ENCODE measurements at places on chromosomes 2 and 18.

DNA sequence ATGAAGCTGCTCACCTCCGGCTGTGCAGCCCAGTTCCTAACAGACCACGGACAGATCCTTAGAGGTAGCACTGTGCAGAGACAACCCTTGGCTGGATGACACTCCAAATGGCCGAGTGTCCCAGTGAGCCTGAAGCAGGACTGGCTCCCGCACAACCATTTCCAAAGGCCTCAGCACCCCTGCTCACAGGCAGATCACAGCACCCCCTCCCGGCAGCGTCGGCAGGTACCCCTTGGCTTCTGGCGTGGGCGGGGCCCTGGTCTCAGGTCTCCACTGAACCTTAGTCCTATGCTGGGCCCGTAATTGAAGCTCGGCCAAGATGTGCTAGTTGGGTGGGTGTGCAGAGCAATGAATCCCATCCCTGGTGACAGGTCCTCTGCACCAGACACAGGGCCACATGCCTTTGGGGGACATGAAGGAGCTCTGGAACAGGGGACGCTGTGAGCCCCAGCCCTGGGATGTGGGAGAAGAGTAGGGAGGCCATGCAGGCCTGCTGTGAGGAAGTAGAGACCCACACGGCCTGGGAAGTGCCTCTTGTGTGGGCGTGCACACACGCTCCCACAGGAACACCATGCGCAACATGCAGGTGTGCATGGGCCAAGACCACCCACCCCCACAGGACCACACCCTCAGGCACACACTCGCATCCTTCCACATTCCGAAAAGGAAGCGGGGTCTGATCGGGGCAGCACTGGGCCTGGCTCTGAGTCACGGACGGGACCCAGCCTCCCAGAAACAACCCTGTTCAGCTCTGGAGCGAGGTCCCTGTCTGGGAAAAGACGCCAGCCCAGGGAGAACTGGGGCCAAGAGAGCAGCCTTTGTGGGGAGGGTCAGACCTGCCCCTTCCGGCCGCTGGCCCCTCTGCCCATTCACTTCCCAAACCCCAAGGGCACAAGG, 2.8 kb downstream of the DUSP2 start:
- peak; percentile 87 for DNase-seq

- no peak for DNase-seq
These were observed 40.0 kb downstream of the ITGA6 start for GRCh38 chr2:172467382-172467781.

DNA sequence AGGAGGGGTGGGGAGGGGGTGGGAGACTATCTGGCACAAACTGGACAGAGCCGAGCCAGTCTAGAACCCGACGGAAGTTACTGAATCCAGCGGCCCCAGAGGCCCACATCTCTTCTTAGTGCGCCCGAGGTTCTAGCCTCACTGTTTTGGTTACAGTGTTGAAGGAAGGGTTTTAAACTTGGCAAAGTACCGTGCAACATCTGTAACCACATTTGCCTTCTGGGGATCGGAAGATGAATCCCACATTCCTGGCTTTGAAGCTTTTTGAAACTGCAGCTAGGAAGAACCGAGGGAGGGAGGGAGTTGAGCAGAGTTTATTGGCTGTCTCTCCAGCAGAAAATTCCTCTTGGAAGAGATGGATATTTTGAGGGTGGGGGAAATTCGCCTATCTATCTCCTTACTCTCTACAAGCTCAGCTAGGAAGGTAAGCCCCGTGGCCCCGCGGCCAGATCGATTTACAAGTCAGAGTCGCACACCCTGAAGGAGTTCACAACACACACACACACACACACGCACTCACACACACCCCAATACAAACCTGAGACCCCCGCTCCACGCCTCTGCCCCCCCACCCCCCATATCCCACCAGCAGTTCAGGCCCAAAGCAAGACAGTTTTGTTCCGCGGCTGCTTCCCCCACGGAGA, 1.0 kb downstream of the ACVR1 start:
- DNase-seq = no peak

GRCh38 chr2:236745420-236746210, 176.0 kb downstream of the ACKR3 start:
- DNase-seq = no peak

DNA sequence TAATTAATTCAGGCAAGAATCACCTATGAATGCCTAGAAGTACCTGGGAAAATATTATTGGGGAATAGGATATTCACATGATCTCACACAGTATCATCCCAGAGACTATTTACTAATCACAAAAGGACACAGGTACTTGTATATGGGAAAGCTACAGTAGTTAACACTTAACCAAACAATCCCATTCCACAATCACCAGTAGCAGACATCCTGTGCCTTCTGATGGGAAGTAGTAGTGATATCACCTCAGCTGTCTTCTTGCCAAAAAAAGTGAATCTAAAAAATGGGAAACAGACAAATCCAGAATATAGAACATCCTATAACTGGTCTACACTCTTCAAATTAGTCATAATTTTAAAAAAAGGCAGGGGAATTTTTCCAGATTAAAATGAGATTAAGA, 75.6 kb upstream of the CCDC150 start:
- no peak for DNase-seq

DNA sequence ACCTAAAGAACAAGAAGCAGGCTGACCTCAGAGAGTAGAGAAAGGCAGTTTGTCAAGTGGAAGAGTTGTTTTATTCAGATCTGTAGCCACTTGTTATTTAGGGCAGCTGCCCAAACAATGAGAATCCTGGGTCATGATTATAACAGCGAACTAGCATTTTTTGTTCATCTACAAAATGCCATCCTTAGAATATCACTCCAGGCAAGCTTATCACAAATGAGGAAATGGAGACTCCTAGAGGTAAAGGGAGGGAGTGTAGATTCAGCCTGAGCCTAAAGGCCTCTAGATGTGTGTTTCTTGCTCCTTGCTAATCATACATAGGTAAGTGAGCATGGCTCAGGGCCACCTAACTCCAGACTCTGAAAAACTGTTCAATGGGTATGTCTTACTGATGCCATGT, 126.1 kb downstream of the HNMT start:
- DNase-seq = no peak

DNA sequence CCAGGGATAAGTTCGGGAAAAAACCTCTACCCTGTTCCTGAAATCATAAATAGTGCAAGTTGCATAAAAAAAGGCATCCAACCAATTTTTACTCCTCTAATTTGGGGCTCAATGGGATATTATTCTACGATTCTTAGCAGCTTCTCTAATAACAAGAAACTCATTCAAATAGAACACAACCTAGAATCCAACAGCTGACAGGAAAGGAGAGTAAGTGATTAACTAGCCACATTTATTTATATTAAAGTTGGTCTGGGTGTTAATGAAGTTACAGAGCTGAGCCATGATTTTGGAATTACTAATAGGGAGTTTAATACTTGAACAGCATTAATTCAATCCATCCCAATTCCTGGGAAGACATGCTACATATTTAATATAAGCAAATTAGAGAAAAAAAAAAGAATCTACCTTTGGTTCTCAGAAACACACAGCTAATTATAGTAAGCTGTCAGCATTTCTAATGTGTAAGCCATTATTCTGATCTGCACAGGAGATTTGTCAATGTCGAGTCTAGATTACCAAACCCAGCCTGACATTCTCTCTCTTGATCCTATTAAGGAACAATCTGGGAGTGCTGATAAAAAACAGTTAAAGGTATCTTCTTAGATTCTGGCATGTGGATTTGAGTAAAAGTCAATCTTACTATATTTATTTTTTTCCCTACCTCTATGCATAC, 267.7 kb downstream of the NBAS start:
- no peak for DNase-seq

GRCh38 chr2:165070076-165070475, 114.8 kb upstream of the SLC38A11 start:
- no peak for DNase-seq

GRCh38 chr18:46291149-46291548, 187.0 kb downstream of the HAUS1 start:
- peak; percentile 21 for DNase-seq

All from activated T-cell treated with anti-CD3 and anti-CD28 coated beads, Interleukin-2, amount 50 U/mL, for 24 hours (primary cell).